NCI-H2029 treated with DMSO at 0.1 percent for 48 hours (cell line): ENCODE measurements at places on chromosomes 5 and 9.

DNA sequence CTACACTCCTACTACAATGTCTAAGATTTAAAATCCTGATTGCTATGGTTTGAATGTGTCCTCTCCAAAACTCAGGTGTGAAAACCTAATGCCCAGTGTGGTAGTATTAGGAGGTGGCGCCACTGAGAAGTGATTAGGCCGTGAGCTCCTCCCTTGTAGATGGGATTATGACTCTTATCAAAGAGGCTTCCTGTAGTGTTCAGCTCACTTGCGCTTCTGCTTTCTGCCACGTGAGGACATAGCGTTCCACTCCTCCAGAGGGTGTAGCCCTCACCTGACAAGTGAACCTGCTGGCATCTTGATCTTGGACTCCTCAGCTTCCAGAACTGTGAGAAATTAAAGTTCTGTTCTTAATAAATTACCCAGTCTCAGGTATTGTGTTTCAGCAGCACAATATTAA is 33.0 kb upstream of the WHRN start:
- no peak for DNase-seq

DNA sequence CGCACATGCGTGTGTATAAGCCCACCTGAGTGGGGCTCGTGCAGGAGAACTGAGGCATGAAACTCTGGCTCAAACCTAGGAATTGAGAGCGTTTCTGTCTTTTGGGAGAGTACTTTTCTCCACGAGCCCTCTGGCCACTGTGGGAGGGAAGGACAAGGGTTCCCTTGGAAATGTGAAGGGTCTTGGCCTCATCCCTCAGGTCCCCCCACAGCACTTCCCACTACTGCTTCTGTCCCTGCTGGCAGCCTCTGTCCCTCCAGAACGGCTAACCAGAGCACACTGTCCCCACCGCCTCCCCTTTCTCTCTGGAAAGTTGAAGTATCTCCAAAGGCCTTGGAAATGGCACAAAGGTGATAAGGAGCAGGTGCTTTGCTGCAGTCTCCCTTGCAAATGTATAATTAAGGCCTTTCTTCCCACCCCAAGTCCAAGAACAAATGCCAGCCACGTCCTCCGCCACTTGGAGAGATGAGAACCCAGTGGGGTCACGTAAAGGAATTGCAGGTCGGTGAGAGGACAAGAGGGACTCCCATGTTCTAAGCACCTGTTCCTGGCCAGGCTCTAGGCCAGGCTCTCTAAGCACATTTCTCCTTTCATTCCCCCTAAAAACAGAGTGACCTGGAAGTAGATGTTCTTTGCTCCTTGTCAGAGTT is 107.9 kb upstream of the LMX1B start:
- DNase-seq, result no peak

DNA sequence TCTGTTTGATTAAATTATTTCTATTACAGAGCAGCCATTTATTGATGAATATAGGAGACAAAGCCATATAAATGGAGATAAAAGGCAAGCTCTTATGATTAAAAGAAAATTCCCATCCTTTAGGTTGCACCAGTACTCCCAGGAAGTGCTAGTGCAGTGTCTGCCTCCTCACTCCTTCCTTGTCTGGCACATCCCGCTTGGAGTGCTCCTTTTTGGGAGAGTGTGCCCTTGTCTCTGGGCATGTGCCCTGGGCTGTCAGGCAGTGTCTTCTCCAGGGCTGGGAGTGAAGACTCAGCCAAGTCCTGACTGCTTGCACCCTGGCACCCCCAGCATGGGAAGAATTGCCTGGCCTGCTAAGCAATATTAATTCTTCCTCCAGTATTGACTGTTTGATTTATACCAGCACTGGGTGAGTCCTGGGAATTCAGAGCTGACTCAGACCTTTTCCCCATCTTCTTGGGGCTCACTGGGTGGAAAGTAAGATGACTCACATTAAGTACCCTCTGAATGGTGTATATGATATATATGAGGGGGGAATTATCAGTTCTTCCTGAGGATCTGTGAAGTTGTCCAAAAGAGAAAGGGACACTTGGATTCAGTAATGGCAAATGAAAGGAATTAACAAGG is 62.1 kb downstream of the ZSWIM6 start:
- no peak for DNase-seq

DNA sequence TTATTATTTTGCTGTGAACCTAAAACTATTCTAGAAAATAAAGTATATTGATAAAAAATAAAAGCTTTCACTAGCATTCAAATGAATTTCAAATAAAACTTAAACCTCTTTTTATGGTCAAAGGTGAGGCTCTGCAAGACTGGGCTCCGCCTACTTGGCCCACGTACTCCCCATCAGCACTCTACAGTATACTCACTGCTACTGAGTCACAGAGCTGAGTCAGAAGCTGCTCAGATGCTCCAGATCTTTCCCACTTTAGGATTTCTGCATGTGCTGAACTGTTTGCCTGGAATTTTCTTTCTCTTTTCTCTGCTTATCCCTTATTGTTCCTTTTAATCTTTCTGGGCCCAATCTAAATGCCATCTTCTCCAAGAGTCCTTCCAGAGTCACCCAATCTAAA is 331.9 kb upstream of the CCNG1 start:
- no peak for DNase-seq

- no peak for DNase-seq
Measured at GRCh38 chr9:109816490-109816889, 36.5 kb downstream of the PALM2AKAP2 start.

- DNase-seq, result no peak
Measured at GRCh38 chr5:186091-187041, 4.9 kb upstream of the LRRC14B start.

GRCh38 chr9:27440888-27441740 is 83.0 kb upstream of the IFNK start:
- DNase-seq, result no peak

GRCh38 chr5:52922384-52922783 is 66.8 kb upstream of the ITGA2 start:
- DNase-seq, result peak; percentile 39
